ENCODE measurements at places on chromosomes 3 and 15.

DNA sequence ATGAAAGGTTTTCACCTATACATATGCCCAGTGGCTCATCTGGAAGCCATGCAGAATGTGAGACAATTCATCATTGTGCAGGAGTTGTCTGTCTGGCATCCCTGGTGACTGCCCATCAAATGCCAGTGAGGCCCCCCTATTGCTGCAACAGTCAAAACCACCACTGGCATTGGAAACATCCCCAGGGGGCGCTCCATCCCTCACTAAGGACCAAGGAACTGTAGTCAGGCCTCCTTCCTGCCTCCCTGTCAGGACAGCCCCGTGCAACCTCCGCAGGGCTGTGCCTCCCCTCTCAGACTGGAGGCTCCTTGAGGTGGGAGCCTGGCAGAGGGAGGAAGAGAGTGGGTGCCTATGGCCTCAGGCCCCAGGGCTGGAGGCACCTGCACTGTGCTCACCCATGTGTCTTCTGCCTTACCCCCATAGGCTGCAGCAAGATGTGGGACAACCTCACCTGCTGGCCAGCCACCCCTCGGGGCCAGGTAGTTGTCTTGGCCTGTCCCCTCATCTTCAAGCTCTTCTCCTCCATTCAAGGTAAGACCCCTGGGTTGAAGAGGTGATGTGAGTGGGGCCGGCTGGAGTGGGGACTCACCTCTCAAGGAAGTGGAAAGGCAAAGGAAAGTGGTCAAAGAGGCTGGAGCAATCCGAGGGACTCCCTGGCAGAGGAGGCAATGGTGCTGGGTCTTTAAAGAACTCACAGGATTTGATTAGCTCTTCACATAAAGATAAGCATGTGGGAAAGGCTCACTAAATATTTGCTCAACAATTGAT is 16.5 kb downstream of the VIPR1 start:
- DNase-seq = peak; percentile 72

DNA sequence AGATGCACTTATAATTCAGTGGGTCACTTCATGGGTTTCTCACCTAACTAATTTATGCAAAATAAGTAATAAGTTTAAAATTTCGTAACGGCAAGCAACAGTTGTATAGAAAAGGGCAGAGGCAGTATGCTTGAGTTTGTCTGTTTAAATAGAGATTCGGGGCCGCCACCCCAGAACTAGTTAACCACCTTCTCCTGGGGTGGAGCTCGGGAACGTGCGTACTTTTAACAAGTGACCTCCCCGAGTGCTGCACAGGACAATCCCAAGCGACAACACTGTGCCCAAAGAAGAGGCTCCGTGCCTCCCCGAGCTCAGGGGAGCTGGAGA is 439 bp downstream of the SSR3 start:
- no peak for DNase-seq

DNA sequence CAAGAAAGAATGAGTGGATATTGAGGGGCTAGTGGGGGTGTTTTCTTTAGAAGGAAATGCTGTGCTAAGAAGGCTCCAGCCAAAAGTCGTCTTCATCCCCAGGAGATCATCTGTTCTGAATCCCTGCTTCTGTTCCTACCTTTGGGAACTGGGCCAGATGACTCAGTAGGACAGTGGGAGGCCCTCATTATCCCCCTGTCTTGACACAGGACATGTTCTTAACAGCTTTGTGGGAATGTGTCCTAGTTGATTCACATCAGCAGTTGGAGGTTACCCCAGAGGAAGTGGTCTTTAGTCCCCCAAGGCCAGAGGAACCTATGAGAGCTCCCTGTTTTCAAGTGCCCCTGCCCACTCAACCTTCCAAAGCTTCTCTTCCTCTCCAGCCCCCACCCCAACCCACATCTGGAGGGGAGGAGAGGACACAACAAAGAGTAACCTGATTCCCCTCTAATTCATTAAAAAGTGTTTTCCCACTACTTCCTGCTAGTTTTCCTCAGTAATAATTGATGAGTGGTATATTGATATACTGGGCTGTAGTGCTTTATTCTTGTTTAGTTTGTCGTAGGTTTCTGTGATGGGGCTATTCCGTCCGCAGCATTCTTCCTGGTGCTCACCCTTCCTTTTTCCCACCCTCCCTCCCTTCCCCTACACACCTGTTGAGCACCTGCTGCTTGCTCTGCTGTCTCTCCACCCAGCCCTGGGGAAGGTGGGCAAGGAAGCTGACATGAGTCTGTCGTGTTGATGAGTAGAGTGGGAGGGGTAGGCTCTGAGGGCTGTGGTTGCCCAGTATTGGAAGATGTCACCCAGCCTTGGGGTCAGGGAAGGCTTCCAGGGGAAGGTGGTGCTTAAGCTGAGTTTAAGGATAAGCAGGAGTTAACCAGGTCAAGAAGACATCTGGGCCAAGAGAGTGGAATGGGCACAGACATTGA is 9.3 kb downstream of the PXYLP1 start:
- DNase-seq = no peak

DNA sequence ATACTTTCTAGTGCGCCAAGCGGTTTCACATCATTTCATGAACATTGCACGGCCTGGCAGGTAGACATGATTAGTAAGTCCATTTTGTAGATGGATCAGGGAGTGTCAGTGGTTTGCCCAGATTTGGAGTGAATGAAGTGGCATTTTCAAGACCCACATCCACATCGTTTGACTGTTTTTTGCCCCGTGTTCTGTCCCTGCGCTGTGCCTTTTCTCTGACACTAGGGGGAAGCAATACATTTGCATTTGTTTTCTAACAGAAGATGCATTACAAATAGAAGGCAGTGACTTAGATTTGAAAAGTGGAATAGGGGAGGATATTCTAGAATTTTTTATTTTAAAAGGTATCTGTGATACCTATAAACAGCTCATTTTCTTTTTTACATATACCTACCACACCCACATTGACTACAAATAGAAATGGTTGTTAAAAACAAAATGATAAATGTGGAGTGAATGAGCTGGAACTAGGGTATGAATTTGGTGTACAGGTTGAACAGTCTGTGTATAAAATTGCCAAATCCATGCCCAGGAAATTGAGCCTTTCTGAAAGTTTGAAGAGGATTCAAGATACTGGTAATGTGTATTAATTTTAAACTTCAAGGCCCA is 98.0 kb downstream of the USP13 start:
- peak; percentile 5 for DNase-seq

DNA sequence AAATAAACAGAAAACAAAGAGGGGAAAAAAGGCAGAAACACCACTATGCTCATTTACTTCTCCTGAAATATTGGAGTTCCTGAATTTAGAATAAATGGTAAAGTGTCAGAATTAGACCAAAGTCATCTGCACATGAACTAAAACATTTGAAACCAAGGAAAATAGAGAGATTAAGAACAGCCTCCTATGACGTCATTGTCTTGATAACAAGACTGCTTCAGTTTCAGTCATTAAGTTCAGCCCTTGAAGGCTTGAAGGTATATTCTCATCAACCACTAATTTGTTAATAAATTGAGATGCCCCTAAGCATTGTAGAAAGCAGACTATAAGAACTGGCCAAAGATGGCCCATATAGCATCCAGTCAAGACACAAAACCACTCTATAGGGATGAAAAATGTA is 2.5 kb downstream of the SUMF1 start:
- DNase-seq = no peak

DNA sequence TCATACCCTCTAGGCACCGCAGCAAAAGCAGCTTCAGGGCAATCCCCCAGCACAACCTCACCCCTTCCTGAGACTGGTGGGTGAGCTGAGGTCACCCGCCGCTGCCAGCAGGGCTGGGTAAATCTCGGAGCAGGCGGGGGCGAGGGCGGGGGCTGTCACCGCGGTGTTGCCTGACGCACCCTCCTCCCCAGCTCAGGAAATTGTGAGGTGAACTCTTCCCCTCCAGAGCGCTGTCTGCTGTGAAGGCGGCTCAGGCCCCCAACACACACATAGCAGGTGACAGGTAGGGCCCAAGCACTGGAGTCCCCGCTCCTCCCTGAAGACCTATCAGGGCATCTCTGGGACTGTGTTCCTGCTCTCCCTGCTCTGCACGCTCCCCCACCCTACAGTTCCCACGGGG is 30.2 kb upstream of the FURIN start:
- peak; percentile 85 for DNase-seq

All from CD4-positive, alpha-beta T cell treated with Interleukin-17A for 1 hour (primary cell).